ENCODE measurements at places on chromosomes 11 and 22. TPM values are rescaled to one million over a fixed set of nuclear protein-coding genes. Genes with fewer than 3 reads are reported as not detected.

GRCh38 chr11:38582151-38582550 lies 1984.1 kb upstream of the RAG2 start:
- no peak for DNase-seq

- DNase-seq = no peak
These were observed 2074.4 kb upstream of the RAG2 start for GRCh38 chr11:38672445-38672844.

The FAM227A gene
- 2.9 TPM for total RNA-seq

DNA sequence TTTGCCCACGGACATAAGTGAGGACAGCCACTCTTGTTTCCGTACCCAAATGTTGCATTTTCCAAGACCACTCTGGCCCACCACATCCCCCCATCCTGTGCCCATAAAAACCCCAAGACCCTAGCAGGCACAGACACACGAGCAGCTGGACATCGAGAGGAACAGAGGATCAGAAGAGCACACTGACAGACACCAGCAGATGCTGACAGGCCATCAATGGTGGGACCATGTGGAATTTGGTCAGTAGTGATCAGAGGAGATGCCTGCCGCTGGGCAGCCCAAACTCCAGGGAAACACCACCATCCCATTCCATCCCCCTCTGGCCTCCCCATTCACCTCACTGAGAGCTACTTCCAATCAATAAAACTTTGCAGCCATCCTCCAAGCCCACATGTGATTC lies 87.0 kb downstream of the DLG2 start:
- DNase-seq = no peak

The EPS8L2 gene
- total RNA-seq = 24.9 TPM

DNA sequence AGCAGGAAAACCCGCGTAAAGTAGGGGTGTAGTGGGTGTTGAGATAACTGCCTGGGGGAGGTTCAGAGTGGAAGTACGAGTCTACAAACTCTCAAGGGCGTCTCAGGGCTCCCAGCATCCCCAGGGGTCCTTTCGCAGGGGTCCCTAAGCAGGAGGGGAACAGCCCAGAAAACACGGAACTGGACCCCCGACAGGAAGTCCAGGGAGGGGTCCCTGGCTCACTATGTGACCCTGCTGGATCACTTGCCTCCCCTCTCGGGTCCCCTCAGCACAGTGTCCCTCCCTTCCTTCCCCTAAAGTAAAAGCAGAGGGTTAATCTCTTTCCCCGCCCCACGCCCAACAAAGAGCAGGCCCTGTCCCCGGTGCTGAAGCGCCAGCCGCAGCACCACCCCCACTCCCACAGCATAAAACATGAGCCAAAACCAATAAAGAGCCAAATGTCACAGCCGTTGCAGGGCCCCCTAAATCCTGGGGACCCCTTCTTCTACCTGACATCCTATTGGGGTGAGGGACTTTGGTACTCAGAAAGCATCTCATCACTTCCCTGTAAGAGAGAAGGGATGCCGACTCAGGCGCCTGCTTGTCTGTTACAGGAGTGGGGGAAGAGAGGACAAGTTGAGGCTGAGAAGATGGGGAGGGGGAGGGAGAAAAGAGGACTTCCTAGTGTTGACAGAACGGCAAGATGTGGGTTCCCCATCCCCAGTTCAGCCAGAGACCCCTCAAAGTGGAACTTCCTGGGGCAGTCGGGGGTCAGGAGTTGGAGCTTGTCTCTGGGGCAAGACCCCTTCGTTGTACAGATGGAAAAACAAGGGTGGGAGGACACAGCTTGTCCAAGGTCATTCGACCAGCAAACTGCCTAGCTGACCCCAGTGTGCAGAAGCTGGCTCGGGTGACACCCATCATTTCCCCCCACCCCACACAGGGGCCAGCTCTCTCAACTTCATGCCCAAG lies 1.4 kb upstream of the NEFH start:
- DNase-seq = no peak

The MS4A6E gene
- total RNA-seq = 0.53 TPM

GRCh38 chr11:87739261-87739660 lies 436.0 kb downstream of the RAB38 start:
- DNase-seq = no peak

GRCh38 chr11:74147199-74147929 lies 23.4 kb downstream of the C2CD3 start:
- no peak for DNase-seq

The RAB38 gene
- total RNA-seq = 3.2 TPM

The TEAD1 gene
- 141 TPM for total RNA-seq

DNA sequence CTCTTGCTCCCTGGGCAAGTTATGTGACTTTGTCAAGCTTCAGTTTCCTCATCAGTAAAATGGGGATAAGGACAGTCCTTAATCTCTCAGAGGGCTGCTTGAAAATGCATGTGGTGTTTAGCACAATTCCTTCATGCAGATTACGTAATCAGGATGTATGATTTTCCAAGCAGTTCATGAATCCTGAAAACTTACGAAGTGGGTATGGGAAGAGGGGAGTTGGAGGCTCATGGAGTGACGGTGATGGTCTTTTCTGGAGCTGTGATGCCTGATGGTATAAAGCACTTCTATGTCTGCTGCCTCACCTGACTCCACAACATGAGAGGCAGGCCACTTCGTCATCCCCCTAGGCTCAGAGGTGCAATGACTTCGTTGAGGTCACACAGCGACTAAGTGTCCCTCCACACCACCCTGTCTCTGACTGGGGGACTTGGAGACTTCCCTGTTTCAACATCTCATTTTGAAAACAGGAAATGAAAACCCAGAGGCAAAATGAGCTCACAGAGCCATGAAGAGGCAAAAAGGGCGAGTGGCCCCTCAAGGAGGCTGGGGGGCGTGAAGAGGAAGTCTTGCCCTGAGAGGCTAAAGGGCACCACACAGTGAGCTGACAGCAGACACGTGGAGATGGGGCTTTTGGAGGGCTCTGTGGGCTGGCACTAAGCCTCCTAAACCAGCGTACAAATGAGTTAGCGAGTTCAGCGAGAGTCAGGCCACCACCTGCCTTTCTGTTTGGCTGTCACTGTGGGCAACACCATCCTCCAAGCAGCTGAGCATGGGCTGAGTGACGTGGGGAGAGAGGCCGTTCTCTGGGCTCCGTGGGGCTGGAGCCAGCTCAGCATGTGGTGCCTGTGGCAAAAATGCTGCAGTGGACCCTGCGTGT lies 10.1 kb downstream of the MCM5 start:
- DNase-seq = no peak

The DDI1 gene
- total RNA-seq = not detected

GRCh38 chr11:15695096-15695721 lies 580.5 kb downstream of the INSC start:
- no peak for DNase-seq

Data from sciatic nerve (tissue), 2 donors.